OCI-LY7 (cell line): ENCODE measurements at places on chromosomes 11 and 22.

- no peak for DNase-seq
Measured at GRCh38 chr11:100908746-100909145, 220.9 kb downstream of the PGR start.

DNA sequence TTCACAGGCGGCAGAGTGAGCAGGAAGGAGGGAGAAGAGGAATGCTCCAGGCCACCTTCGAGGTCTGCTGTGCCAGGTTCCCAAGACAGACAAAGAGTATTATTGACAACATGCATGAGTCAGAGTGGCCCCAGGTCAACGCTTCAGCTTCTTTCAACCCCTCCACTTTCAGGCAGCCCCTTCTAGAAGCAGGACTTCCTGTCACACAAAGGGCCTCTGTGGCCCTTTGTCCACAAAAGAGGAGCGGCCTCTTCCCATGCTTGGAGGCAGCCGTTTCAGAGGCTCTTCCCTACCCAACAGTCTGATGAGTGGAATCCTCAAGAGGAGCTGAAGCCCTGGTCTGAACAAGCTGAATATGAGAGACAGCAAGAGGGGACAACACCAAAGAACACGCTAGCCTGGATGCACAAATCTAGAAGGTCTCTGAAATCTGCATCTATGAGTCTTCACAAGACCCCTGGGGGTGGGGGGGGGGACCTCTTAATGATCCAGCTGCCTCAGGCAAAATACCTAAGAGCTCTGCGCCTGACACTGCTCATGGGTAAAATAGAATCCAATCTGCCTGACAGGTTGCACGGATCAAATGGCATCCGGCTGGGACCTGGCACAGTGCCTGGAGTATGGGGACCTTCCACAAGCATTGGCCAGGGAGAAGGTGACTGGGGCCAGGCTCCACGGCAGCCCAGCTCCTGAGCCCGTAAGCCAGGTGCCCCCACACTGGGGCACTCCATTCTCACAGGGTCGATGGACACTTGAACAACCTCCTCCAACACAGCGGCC lies 67.5 kb downstream of the PACSIN2 start:
- DNase-seq, result no peak

GRCh38 chr22:33302549-33302948 lies 244.4 kb upstream of the SYN3 start:
- no peak for DNase-seq

GRCh38 chr11:43788421-43788820 lies 92.2 kb upstream of the ALKBH3 start:
- peak; percentile 79 for DNase-seq

GRCh38 chr11:119787074-119787461 lies 58.1 kb upstream of the NECTIN1 start:
- no peak for DNase-seq

- DNase-seq, result no peak
Measured at GRCh38 chr11:90284171-90284570, 61.3 kb upstream of the CHORDC1 start.

DNA sequence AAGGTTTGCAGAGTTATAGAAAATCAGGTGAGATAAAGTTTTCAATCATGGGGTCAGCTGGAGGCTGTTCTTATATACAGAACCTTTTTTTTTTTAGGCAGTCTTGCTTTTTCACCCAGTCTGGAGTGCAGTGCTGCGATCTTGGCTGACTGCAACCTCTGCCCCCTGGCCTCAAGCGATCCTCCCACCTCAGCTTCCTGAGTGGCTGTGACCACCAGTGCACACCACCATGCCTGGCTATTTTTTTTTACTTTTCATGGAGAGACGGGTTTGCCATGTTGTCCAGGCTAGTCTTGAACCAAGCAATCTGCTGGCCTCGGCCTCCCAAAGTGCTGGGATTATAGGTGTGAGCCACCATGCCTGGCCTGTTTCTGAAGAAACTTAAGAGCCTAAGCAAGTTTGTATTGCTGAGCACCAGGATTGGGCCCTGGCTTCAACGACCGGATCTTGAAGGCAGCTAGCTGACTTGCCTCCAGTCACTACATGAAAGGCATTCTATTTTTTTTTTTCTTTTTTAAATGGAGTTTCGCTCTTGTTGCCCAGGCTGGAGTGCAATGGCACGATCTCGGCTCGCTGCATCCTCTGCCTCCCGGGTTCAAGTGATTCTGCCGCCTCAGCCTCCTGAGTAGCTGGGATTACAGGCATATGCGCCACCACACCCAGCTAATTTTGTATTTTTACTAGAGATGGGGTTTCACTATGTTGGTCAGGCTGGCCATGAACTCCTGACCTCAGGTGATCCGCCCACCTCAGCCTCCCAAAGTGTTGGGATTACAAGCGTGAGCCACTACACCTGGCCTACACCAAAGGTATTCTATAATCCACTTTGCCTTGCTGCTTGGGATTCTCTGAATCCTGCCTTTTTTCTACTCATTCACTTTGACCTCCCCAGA lies 7.6 kb downstream of the XBP1 start:
- peak; percentile 41 for DNase-seq

DNA sequence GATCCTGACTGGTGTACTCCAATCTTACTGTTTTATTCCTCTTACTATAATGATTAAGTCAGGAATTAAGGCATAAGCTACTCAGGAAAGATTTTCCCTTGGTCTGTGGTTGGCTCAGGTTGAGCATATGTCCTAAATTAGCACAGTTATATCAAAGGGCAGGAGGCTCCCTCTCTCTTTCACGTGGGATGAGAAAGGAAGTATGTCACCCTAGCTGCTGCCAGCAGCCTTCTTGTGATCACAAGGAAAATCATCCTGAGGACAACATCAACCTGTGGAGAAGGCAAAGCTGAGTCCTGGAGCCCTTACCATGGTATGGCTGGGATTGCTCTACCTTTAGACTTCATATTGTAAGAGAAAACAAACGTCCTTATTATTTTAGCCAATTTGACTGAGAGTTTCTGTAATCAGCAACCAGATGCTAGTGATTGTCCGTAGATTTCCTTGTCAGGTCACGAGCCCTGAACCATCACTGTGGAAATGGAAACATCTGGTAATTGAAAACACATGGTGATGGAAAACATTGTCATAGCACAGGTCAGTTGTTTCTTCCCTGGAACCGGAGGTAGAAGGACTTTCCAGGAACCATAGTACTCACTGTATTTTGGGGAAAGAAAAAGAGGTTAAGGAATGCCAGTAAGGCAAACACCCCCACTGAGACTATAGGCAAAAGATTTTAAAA lies 40.6 kb upstream of the DEUP1 start:
- DNase-seq, result no peak

DNA sequence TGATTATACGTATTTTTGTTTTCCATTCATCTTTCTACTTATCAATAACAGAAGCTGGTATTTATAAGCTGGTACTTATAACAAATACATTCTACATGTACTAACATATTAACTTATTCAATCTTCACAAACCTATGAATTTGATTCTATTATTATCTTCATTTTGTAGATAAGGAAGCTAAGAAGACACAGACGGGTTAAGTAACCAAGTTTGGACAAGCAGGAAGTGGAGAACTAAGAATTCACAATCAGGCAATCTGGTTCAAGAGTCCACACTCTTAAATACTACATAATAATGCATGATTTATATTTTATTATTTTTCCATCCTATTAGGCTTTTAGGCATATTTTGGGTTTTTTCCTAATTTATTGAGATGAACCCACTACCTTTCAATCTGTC lies 25.0 kb downstream of the FCHSD2 start:
- DNase-seq, result no peak

DNA sequence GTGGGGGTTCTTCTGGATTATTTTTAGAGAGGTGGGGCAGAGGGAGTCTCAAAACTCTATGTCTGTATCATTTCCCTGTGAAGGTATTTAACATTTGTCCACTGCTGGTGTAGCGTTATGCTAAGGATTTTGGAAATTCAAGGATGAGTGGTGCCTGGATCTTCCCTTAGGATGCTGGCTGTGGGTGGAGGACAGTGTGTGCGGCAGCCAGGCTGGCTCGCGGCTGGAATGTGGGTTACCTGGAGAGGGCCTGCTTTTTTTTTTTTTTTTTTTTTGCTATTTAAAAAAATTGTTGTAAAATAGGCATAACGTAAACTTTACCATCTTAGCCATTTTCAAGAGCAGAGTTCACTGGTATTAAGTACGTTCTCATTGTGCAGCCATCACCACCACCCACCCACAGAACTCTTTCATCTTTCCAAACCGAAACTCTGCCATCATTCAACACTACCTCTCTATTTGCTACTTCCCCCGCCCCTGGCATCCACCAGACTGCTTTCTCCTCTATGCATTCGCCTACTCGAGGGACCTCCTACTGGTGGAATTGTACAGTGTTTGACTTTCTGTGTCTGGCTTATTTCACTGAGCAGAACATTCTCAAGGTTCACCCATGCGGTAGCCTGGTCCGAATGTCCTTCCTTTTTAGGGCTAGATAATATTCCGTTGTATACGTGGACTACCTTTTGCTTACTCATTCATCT lies 67.1 kb downstream of the PARVB start:
- peak; percentile 21 for DNase-seq

GRCh38 chr11:63673579-63673978 lies 2.4 kb upstream of the ATL3 start:
- DNase-seq, result no peak

GRCh38 chr11:122030286-122030685 lies 85.7 kb downstream of the BLID start:
- no peak for DNase-seq

DNA sequence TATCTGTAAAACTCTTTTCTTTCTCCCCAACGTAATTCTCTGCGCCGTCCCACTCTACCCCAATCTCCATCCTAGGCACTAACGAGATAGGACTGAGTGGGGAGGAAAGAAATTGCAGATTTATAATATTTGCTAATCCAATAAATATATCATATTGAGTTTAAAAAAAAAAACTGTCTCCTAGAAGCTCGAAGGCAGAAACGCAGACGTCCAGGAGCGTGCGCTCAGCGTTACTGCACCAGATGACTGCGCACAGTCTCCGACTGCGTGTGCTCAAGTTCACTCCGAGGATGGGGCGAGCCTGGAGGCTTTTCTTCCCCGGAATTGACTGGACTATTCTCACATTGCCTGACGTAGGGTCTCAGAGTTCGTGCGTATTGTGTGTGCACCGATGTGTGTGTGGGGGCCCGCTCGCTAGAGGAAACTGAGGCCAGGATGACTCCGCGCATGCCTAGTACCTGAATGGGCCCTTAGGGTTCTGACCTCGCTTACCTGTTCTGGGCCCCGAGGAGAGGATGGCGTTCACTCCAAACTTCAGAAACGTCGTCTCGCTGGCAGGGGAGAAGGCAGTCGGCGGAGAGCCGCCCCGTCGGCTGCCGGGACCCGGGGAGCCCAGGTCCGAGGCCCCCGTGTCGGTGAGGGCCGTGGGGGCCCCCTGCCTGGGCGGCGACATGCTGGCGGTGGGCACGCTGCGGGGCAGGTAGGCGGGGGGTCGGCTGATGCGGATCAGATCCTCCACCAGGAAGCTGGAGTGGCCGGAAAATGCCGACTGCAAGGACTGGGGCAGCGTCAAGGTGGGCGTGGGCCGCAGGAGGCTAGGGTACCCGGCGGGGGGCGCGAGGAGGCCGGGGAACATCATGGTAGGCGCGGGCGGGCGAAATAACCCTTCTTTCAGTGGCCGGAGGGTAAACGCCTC lies 551 bp downstream of the DBX1 start:
- no peak for DNase-seq

GRCh38 chr11:110358336-110358735 lies 61.9 kb upstream of the RDX start:
- DNase-seq, result no peak

DNA sequence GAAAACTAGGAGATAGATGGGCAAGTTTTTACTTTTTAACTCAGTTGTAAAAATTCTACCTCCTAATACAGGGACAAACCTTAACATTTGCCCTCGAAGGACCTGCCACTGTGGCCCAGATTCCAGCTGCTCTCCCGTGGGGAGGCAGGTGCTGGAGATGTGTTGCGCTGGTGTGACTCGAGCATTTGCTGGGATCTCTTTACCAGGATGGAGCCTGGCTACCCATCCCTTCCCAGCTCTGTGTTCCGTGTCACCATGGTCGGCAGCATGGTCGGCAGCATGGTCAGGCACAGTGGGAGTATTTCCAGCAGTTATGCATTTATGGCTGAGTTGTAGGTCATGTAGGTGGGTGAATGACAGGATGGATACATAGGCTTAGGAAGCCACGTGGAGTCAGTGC lies 41.1 kb downstream of the OTOG start:
- DNase-seq, result no peak

- no peak for DNase-seq
Measured at GRCh38 chr11:117255966-117256365, 23.5 kb downstream of the RNF214 start.

GRCh38 chr11:114970927-114971645 lies 292.8 kb downstream of the NXPE2 start:
- DNase-seq, result no peak

GRCh38 chr11:17917556-17917955 lies 95.3 kb downstream of the SERGEF start:
- no peak for DNase-seq

DNA sequence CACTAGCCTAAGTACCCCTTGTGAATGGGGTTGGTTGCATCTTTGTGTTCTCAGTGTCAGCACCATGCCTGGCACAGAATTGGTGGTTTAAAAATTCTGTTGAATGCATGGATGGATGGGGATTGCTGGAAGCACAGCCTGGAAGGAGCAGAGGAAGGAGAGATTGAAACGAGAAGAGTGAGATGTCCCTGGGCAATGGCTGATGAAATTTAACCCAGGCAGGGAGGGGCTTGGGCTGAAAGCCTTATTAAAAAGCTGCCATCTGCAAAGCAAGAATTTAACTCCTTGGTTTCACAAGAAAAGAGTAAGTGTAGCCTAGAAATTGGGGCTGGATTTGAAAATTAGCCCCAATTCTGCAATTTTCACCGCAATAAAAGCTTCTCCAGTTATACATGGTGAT lies 126.7 kb downstream of the TEAD1 start:
- DNase-seq, result no peak

DNA sequence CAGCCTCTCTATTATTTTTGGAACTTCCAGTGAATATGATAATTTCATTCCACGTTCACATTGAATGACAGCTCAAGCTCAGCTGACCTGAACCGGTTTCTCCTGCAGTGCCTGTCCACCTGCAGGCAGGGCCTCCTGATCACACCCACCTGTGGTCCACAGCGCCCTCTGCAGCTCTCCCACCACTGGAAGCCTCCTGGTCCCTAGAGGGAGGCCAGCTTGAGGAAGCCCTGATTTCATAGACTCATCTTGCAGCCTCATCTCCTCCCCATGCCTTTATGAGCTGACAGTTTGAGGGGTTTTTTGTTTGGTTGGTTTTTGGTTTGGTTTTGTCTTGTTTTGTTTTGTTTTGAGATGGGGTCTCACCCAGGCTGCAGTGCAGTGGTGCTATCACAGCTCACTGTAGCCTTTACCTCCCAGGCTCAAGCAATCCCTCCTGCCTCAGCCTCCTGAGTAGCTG lies 29.9 kb upstream of the MALAT1 start:
- peak; percentile 83 for DNase-seq

DNA sequence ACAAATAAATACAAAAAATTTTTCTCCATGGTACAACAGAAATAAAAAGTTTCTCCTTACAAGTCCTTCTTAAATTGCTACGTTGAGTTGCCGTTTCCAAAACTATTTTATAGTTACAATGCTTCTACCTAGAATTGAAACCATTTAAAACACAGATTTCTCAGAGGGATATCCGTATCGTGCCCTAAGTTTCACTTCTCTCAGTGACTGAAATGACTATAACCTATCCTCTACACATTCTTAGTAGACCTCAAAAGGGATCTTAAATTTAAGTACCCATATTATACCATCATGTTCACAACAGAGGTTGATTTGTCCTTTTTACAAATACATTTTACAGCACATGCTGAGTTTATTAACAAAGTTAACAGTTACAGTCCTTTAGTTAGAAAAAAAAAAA lies 44.1 kb downstream of the USP28 start:
- no peak for DNase-seq

GRCh38 chr11:115693002-115693401 lies 188.8 kb upstream of the CADM1 start:
- DNase-seq, result no peak
